T-helper 17 cell (primary cell): ENCODE measurements at places on chromosomes 13 and 19. TPM values are rescaled to one million over a fixed set of nuclear protein-coding genes. Genes with fewer than 3 reads are reported as not detected.

- H3K36me3 ChIP-seq: no peaks in the 10 kb centered on the region
- peak overlapping the region; percentile 92 for H3K4me3 ChIP-seq
- DNase-seq: no peak
- H3K4me1 ChIP-seq: peaks cover 12% of the 10 kb centered on the region
- peak overlapping the region; percentile 88 for H3K27ac ChIP-seq
These were observed 595 bp downstream of the ZNF440 start for GRCh38 chr19:11814700-11815035.

DNA sequence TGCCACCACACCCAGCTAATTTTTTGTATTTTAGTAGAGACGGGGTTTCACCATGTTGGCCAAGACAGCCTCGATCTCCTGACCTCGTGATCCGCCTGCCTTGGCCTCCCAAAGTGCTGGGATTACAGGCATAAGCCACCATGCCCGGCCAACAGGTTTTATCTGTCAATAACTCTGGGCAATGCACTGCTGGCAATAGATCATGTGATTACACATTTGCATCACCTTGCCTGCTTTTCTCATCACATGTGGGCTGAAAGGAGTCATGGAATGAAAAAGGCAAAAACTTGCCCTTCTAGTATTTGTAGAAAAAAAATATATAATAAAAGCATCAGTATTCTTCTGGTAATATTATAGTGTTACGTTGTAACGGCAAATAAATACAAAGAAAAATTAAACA, 164.5 kb downstream of the NHLRC3 start:
- H3K4me1 ChIP-seq: no peaks in the 10 kb centered on the region
- H3K27ac ChIP-seq: no peak overlapping the region
- H3K27me3 ChIP-seq: peaks cover 9% of the 10 kb centered on the region
- H3K36me3 ChIP-seq: no peaks in the 10 kb centered on the region

DNA sequence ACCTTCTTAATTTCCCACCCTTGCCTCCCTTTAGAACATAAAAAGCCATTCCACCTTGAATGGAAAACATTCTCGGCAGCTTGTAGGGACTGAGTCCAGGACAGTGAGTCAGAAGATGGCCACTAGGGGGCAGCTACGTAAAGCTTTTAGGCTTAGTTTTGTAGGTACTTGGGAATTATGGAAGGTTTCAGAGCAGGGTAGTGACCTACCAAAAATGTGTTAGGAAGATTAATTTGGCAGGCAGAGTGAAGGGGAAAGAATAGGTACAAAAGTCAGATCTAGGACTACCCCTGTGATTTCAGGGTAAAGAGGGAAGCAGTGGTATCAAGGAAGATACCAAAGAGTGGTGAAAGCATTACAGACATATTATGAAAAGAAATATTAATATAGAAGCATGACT, 198.4 kb downstream of the NDFIP2 start:
- H3K27me3 ChIP-seq: no peaks in the 10 kb centered on the region
- no peak for DNase-seq
- H3K4me1 ChIP-seq: no peaks in the 10 kb centered on the region
- H3K36me3 ChIP-seq: no peaks in the 10 kb centered on the region
- no peak overlapping the region for H3K4me3 ChIP-seq

DNA sequence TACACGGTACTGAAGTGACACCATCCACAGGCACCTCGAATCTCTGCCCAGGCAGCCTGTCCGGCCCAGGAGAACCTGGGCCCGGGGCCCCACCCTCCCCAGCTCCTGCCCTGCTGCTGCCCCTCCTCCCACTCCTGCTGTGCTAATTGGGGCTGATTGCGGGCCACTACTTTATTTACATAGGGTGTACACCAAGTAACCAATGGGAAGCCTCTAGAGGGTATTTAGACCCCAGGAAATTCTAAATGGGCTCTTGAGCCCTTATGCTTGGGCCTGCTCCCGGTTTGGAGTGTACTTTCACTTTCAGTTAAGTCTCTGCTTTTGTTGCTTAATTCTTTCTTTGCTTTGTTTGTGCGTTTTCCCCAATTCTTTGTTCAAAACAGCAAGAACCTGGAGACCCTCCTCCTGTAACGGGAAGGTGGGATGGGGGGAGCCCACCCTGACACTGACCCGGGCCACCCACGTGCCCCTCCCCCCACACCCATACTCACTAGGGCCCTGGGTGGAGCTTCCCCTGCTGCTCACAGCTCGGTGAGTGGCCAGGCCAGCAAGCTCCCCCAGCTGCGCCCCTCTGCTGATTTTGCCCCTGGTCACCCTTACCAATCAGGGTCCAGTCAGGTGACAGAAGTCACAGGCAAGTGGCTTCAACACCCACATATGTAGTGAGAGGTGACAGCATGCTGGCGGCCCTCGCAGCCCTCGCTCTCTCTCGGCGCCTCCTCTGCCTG, 9.4 kb downstream of the SCGB2B2 start:
- peaks cover 5% of the 10 kb centered on the region for H3K27me3 ChIP-seq
- peaks cover 26% of the 10 kb centered on the region for H3K4me1 ChIP-seq
- H3K36me3 ChIP-seq: no peaks in the 10 kb centered on the region
- peak overlapping the region; percentile 44 for H3K27ac ChIP-seq
- no peak for DNase-seq
- H3K4me3 ChIP-seq: peak overlapping the region; percentile 70

- H3K27ac ChIP-seq: no peak overlapping the region
- no peaks in the 10 kb centered on the region for H3K4me1 ChIP-seq
- H3K27me3 ChIP-seq: peaks cover 79% of the 10 kb centered on the region
- no peak overlapping the region for H3K4me3 ChIP-seq
These were observed 959 bp upstream of the IGFL3 start for GRCh38 chr19:46125447-46125846.

GRCh38 chr13:21736926-21737325, 66.1 kb downstream of the FGF9 start:
- no peak overlapping the region for H3K27ac ChIP-seq
- H3K4me3 ChIP-seq: no peak overlapping the region
- DNase-seq: no peak

DNA sequence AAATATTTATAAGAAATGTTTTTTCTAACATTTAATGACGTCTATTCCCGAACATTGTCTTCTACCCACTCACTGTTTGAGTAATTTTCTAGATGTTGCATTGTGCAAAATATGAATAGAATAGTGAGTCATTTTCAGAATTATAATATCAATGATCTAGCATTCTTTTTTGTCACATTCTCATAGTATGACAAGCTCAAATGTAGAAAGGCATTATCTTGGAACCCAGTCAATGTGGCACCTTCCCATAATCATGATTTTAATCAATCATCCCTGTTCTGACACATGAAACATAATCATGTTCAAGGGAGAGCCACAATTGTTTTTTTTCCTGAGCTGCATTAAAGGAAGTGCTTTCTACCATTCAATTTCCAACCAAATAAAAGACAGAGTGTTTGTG, 265.8 kb downstream of the OXGR1 start:
- DNase-seq: no peak
- no peak overlapping the region for H3K27ac ChIP-seq
- no peaks in the 10 kb centered on the region for H3K36me3 ChIP-seq
- no peak overlapping the region for H3K4me3 ChIP-seq
- H3K4me1 ChIP-seq: no peaks in the 10 kb centered on the region
- H3K27me3 ChIP-seq: no peaks in the 10 kb centered on the region

DNA sequence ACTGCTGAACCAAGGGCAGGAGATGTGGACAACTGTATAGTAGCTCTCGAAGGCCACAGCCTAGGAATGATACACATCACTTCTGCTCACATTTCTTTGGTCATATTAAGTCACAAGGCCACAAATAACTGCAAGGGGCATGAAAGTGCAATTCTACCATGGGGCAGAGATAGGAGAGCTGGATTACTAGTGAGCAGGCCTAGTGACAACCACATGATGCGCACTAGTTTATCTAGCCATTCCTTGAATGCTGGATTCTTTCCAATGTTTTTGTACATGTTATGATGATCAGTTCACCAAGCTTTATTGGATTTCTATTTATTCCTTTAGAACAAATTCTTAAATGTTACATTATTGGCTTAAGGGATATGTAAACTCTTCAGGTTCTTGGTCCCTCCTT, 100.7 kb downstream of the MIPEP start:
- no peak overlapping the region for H3K27ac ChIP-seq
- no peaks in the 10 kb centered on the region for H3K4me1 ChIP-seq
- H3K36me3 ChIP-seq: no peaks in the 10 kb centered on the region
- DNase-seq: no peak
- H3K27me3 ChIP-seq: no peaks in the 10 kb centered on the region

DNA sequence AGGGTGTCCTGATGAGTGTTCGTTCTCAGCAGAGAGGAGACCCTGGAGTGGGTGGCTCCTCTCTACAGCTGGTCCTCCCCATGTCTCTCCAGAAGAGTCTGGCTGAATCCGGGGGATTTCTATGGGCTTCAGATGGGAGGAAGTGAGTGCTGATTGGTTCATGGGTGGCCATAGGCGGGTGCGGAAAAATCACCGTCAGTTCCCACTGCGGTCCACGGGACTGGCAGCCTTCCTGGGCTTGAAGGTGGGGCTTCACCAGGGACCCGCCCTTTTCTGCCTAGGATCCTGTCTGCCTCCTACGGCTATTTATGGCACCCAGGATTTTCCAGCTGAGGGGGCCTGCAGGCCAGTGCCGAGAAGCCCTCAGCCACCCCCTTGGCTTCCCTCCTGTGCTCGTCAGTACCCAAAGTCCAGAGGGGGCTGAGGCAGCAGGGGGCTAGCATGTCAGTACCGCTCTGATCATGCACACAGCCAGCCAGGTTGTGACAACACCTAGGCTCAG, 18.4 kb downstream of the CPB2 start:
- H3K27me3 ChIP-seq: peaks cover 22% of the 10 kb centered on the region
- no peak overlapping the region for H3K27ac ChIP-seq
- no peak for DNase-seq

GRCh38 chr19:40552848-40553247, 23.8 kb upstream of the SHKBP1 start:
- DNase-seq: no peak
- no peaks in the 10 kb centered on the region for H3K36me3 ChIP-seq
- peaks cover 76% of the 10 kb centered on the region for H3K27me3 ChIP-seq
- no peak overlapping the region for H3K4me3 ChIP-seq
- peaks cover 15% of the 10 kb centered on the region for H3K4me1 ChIP-seq

GRCh38 chr13:98826146-98826545, 73.7 kb upstream of the SLC15A1 start:
- DNase-seq: no peak
- no peak overlapping the region for H3K4me3 ChIP-seq
- H3K27ac ChIP-seq: no peak overlapping the region
- H3K36me3 ChIP-seq: peaks cover 17% of the 10 kb centered on the region

- peak overlapping the region; percentile 93 for H3K27ac ChIP-seq
- H3K4me3 ChIP-seq: peak overlapping the region; percentile 90
- peaks cover 2% of the 10 kb centered on the region for H3K36me3 ChIP-seq
- no peaks in the 10 kb centered on the region for H3K27me3 ChIP-seq
- peaks cover 56% of the 10 kb centered on the region for H3K4me1 ChIP-seq
These were observed 1.5 kb downstream of the PHF11 start for GRCh38 chr13:49497272-49497671.

GRCh38 chr19:34556488-34556887, 74.9 kb downstream of the WTIP start:
- H3K4me3 ChIP-seq: no peak overlapping the region
- H3K36me3 ChIP-seq: peaks cover 4% of the 10 kb centered on the region
- H3K27me3 ChIP-seq: peaks cover 61% of the 10 kb centered on the region
- H3K27ac ChIP-seq: no peak overlapping the region
- no peaks in the 10 kb centered on the region for H3K4me1 ChIP-seq

Gene ASF1B
- 1.5 TPM for total RNA-seq

Gene LAIR1
- total RNA-seq: 22.2 TPM

Gene GARRE1
- 43.6 TPM for total RNA-seq

Gene PNMA8B
- total RNA-seq: 0.18 TPM

Gene F2RL3
- total RNA-seq: 0.07 TPM

Gene SHC2
- not detected for total RNA-seq
